ENCODE measurements at places on chromosomes 1 and 21.

DNA sequence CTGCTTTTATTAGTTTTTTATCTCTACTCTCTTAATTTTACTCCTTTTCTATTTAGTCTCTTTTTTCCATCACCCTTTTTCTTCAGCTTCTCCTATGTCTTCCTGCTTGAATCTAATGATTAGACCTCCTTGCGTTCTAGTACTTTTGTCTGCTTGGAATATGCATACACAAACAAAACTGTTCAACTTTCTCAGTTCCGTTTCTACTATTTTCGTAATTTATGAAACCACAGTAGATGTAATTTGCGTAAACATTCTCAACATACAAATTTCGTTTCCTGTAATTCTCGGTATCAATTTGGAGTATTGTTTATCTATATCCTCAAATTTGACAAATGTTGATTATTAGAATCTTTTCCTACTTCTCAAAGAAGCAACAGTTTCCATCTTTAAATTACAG, 772.5 kb downstream of the USP25 start:
- no peaks in the 10 kb centered on the region for H3K36me3 ChIP-seq
- no peak overlapping the region for H3K27ac ChIP-seq
- no peaks in the 10 kb centered on the region for H3K27me3 ChIP-seq
- no peak for DNase-seq

- H3K27me3 ChIP-seq: peaks cover 3% of the 10 kb centered on the region
- no peak overlapping the region for H3K4me3 ChIP-seq
- DNase-seq: no peak
- no peaks in the 10 kb centered on the region for H3K36me3 ChIP-seq
- H3K4me1 ChIP-seq: peaks cover 1% of the 10 kb centered on the region
- H3K27ac ChIP-seq: no peak overlapping the region
These were observed 40.1 kb downstream of the OPTC start for GRCh38 chr1:203534012-203534411.

DNA sequence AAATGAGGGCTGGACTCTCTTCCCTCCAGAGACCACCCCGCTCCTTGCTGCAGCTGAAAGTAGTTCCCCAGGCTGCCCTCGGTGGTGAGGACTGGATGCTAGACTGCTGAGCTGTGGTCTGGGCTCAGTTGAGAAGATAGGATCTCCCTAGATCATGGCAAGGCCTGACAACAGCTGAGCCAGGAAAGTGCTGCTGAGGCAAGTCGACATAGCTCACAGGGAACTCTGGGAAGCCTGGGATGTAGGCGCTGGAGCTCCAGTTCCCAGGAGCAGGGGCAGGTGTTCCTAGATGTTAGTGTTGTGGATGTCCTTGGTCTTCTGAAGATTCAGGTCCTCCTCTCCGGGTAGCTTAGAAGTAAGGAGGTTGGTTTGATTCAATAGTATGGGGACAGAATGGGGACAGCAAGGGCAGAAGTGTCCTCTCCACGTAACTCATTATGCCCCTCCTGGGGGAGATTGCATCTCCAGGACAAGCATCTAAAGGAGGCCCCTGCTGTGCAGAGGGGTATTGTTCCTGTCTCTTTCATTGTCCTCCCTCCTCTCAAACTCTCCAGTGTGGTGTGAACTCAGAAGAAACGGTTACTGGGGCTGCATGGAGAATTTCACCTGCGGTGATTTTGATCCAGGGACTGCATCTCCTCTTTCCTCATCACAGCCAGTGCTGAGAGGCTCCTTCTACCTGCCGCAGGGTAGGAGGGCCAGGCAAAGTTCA, 3.7 kb downstream of the CYB561D1 start:
- H3K27ac ChIP-seq: no peak overlapping the region
- H3K4me3 ChIP-seq: no peak overlapping the region
- no peak for DNase-seq
- peaks cover 68% of the 10 kb centered on the region for H3K4me1 ChIP-seq
- peaks cover 32% of the 10 kb centered on the region for H3K36me3 ChIP-seq
- H3K27me3 ChIP-seq: no peaks in the 10 kb centered on the region

DNA sequence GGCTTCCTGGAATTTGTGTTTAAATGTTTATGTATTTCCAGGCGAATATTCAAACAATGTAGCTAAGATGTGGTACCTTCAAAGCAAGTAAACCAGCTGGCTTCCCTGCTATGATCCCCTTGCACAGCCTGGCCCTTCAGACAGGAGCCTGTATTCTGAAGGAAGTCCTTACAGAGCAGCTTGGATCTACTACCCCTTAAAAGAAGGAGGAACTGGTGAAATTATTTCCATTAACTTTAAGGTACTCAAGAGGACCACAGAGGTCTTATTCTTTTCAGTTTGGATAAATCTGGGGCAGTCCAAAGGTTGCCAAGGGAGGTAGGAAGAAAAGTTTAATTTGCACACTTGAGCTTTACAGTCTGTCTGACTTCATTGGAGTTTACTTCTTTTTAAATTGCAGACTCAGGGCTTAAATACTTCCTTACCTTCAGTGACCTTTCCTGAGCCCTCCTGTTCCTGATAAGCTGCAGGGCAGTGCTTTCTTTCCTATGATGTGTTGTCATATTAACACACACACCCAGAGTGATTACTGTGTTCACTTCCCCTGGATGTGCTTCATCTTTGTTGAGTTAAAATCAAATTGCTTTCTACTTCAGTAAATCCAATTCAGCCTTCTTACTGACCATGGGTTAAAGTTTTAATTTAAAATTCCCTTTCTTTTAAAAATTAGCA, 40.5 kb downstream of the DISC1 start:
- no peaks in the 10 kb centered on the region for H3K27me3 ChIP-seq
- no peak overlapping the region for H3K4me3 ChIP-seq

GRCh38 chr1:103371234-103371633, 154.3 kb upstream of the RNPC3 start:
- no peak overlapping the region for H3K4me3 ChIP-seq
- no peak overlapping the region for H3K27ac ChIP-seq
- DNase-seq: no peak
- no peaks in the 10 kb centered on the region for H3K27me3 ChIP-seq

GRCh38 chr1:116167625-116168276, 56.6 kb downstream of the MAB21L3 start:
- H3K36me3 ChIP-seq: no peaks in the 10 kb centered on the region
- peaks cover 25% of the 10 kb centered on the region for H3K27me3 ChIP-seq
- peak overlapping the region; percentile 81 for H3K27ac ChIP-seq
- no peak for DNase-seq

GRCh38 chr1:229334716-229335115, 8.1 kb downstream of the CCSAP start:
- H3K36me3 ChIP-seq: peaks cover 33% of the 10 kb centered on the region
- DNase-seq: no peak
- no peak overlapping the region for H3K4me3 ChIP-seq
- H3K27me3 ChIP-seq: no peaks in the 10 kb centered on the region
- H3K4me1 ChIP-seq: peaks cover 28% of the 10 kb centered on the region
- no peak overlapping the region for H3K27ac ChIP-seq

GRCh38 chr1:62900566-62900965, 116.6 kb downstream of the ATG4C start:
- no peaks in the 10 kb centered on the region for H3K36me3 ChIP-seq
- no peak overlapping the region for H3K27ac ChIP-seq
- H3K4me3 ChIP-seq: no peak overlapping the region
- H3K27me3 ChIP-seq: peaks cover 10% of the 10 kb centered on the region
- H3K4me1 ChIP-seq: no peaks in the 10 kb centered on the region

DNA sequence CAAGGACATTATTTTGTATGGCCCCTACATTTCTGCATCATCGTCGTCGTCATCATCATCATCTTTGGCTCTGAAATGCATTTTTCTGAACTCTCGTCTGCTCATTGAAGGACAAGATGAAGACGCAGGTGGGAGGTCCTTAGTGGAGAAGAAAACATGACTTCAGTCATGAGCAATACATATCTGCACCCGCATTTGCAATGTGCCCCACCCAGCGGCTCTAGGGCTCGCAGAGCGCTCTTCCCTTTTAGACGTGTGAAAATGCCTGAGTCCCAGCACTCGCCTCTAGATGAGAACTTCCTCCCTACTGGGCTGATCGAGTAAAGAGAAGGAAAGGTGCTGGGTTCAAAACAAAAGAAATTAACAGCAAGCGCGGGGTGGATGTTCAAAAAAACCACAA, 10.1 kb downstream of the C1orf174 start:
- DNase-seq: no peak
- H3K27me3 ChIP-seq: no peaks in the 10 kb centered on the region
- peaks cover 48% of the 10 kb centered on the region for H3K36me3 ChIP-seq
- H3K4me1 ChIP-seq: peaks cover 21% of the 10 kb centered on the region
- H3K27ac ChIP-seq: peak overlapping the region; percentile 69

DNA sequence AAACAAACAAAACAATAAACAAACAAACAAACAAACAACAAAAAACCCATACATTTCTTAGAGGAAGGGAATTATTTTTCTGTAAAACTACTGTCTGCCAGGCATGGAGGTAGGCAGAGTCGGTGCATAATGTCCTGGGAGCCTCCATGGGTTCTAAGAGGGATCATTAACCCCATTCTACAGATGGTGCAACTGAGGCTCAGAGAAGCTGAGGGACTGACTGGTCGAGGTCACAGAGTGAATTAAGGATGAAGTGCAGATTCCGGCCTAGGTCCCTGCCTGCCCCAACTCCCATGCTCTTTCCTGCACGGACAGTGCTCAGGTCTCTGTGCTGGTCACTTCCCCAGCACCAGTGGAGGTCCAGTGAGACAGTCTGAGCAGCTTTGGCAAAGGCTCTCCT, 15.8 kb upstream of the WNT4 start:
- H3K4me1 ChIP-seq: no peaks in the 10 kb centered on the region
- no peaks in the 10 kb centered on the region for H3K36me3 ChIP-seq
- H3K4me3 ChIP-seq: no peak overlapping the region
- no peak overlapping the region for H3K27ac ChIP-seq
- no peak for DNase-seq

DNA sequence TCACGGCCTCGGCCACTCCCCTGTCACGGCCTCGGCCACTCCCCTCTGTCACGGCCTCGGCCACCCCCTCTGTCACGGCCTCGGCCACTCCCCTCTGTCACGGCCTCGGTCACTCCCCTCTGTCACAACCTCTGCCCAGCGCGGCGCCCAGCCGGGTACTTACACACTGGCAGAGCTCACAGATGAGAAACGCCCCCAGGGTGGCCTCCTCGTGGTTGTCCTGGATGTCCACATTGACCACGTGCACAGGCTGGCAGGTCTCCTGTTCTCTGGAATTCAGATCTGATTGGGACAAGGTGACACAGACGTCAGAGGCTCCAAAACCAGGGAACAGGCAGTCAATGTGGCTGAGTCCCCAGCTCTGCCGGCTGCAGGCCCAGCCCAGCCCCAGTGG, 3.3 kb upstream of the TMEM240 start:
- peaks cover 1% of the 10 kb centered on the region for H3K27me3 ChIP-seq
- DNase-seq: no peak
- H3K36me3 ChIP-seq: peaks cover 24% of the 10 kb centered on the region
- no peak overlapping the region for H3K4me3 ChIP-seq
- no peak overlapping the region for H3K27ac ChIP-seq

DNA sequence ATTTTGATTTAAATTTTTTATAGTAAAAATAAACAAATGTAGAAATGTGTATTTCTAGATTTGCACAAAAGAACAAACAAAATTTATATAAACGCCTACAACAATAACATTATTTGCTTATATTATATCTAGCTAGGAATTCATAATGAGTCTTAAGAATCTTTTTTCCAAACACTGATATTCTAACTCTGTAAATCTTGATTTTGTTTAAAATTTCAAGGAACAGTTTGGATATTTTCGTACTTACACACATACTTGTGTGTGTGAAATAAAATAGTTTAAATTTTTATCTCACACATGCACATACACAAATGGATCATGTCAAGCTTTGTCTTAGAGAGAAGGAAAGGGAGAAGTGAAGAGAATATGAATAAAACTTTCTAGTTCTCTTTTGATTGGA, 868.1 kb downstream of the LTN1 start:
- no peaks in the 10 kb centered on the region for H3K27me3 ChIP-seq
- H3K4me1 ChIP-seq: no peaks in the 10 kb centered on the region
- DNase-seq: no peak
- no peaks in the 10 kb centered on the region for H3K36me3 ChIP-seq
- no peak overlapping the region for H3K4me3 ChIP-seq

GRCh38 chr1:181443231-181443853, 40.0 kb upstream of the CACNA1E start:
- no peaks in the 10 kb centered on the region for H3K36me3 ChIP-seq
- peaks cover 15% of the 10 kb centered on the region for H3K27me3 ChIP-seq
- H3K4me3 ChIP-seq: no peak overlapping the region
- H3K4me1 ChIP-seq: no peaks in the 10 kb centered on the region

DNA sequence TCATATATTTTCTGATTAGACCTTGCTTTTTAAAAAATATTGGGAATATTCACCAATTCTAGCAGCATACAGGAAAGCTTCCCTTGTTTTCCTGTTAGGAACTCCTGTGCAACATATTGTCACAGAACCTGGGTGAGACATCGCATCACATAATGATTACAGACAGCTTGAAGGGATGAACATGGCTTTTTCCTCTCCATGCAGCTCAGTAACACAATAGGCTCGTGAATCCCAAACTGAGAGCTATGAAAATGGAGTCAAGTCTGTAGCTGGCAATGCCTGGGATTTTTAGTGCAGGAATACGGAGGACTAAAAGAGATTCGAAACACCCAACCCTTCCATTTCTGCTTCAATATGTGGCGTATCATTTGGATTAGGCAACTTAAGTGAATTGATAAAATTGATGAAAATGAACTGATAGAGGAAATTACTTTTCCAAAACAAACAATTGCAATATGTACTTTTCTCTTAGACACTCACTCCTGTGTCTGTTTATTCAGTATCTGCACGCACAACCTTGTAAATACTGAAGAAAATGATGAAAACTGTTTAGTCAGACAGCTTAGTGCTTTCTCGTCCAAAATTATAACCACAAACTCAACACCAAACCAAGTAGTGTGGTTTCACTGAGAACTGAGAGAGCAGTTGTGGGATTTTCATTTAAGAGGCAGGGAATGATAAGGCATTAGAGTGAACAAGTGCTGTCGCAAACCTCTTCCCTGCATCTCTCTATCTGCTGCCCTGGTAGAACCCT, 250.4 kb downstream of the PTBP2 start:
- H3K4me3 ChIP-seq: no peak overlapping the region
- no peak overlapping the region for H3K27ac ChIP-seq
- H3K4me1 ChIP-seq: no peaks in the 10 kb centered on the region
- H3K27me3 ChIP-seq: peaks cover 3% of the 10 kb centered on the region
- no peak for DNase-seq
- H3K36me3 ChIP-seq: no peaks in the 10 kb centered on the region

- peak; percentile 67 for DNase-seq
- H3K27ac ChIP-seq: peak overlapping the region; percentile 76
- H3K4me3 ChIP-seq: peak overlapping the region; percentile 55
These were observed 13.3 kb upstream of the BARHL2 start for GRCh38 chr1:90730243-90731022.

- DNase-seq: no peak
- H3K27me3 ChIP-seq: peaks cover 14% of the 10 kb centered on the region
- peaks cover 13% of the 10 kb centered on the region for H3K4me1 ChIP-seq
- H3K36me3 ChIP-seq: peaks cover 4% of the 10 kb centered on the region
- no peak overlapping the region for H3K4me3 ChIP-seq
- no peak overlapping the region for H3K27ac ChIP-seq
These were observed 6.2 kb downstream of the RASSF5 start for GRCh38 chr1:206513312-206514111.

- H3K36me3 ChIP-seq: no peaks in the 10 kb centered on the region
- no peaks in the 10 kb centered on the region for H3K4me1 ChIP-seq
- H3K27me3 ChIP-seq: peaks cover 9% of the 10 kb centered on the region
These were observed 82.0 kb upstream of the ATP1A1 start for GRCh38 chr1:116291024-116291423.

Data from activated CD4-positive, alpha-beta T cell treated with anti-CD3 and anti-CD28 coated beads, Interleukin-2, amount 10 ng/mL, durations not matched to agents 24 days and 14 days (primary cell).